ENCODE measurements at places on chromosomes 13 and 19.

DNA sequence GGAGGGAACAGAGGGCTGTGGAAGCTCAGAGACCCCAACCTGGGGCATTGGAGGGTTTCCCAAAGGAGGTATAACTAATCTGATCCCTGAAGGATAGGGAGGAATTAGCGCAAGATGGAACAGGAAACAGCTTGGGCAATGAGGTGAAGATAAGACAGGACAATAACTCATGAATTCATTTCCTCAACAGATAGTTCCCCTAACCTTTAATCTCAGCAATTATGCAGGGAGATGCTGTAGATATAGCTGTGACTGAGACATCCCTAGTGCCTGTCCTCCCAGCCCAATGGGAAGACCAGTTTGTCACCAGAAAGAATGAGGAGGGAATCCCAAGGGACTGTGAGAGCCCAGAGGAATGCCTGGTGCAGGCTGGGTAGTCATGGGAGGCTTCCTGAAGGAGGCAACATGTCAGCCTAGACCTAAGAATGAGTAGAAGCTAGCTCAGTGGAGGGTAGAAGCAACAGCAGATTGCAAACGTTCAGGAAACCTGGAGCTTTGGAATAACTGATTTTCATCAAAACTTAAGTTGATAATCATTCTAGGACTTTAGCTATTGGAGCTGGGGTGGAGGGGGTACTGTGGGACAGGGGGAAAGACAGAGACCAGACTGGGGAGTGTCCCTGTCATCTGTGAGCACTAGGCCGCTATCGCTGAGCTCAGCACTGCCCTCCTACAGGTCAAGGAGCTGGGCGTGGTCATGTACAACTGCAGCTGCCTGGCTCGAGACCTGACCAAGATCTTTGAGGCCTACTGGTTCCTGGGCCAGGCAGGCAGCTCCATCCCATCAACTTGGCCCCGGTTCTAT lies 18.8 kb downstream of the HIPK4 start:
- H3K36me3 ChIP-seq: peaks cover 27% of the 10 kb centered on the region
- H3K27ac ChIP-seq: no peak overlapping the region
- DNase-seq: no peak
- peaks cover 6% of the 10 kb centered on the region for H3K4me1 ChIP-seq
- H3K27me3 ChIP-seq: no peaks in the 10 kb centered on the region

DNA sequence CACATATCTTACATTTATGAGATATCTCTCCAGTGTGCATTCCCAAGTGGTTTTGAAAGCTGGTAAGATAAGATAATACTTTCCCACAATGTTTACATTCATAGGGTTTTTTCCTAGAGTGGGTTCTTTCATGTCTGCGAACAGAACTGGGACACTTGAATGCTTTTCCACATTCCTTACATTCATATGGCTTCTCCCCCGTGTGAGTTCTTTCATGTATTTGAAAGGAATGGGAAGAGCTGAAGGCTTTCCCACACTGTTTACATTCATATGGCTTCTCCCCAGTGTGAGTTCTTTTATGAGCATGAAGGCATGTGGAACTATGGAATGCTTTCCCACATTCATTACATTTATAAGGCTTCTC lies 19.7 kb downstream of the ZNF433 start:
- no peak for DNase-seq
- peaks cover 2% of the 10 kb centered on the region for H3K4me1 ChIP-seq
- no peaks in the 10 kb centered on the region for H3K27me3 ChIP-seq
- peaks cover 62% of the 10 kb centered on the region for H3K36me3 ChIP-seq

- DNase-seq: no peak
- no peaks in the 10 kb centered on the region for H3K36me3 ChIP-seq
- no peak overlapping the region for H3K27ac ChIP-seq
- peaks cover 3% of the 10 kb centered on the region for H3K27me3 ChIP-seq
- H3K4me3 ChIP-seq: no peak overlapping the region
- no peaks in the 10 kb centered on the region for H3K4me1 ChIP-seq
Measured at GRCh38 chr13:61406275-61406674, 9.4 kb downstream of the PCDH20 start.

GRCh38 chr19:35554076-35554475 lies 8.7 kb downstream of the TMEM147 start:
- peaks cover 18% of the 10 kb centered on the region for H3K36me3 ChIP-seq
- peaks cover 12% of the 10 kb centered on the region for H3K4me1 ChIP-seq
- H3K4me3 ChIP-seq: no peak overlapping the region
- H3K27ac ChIP-seq: no peak overlapping the region

- H3K27me3 ChIP-seq: no peaks in the 10 kb centered on the region
- H3K4me3 ChIP-seq: no peak overlapping the region
- DNase-seq: no peak
- no peaks in the 10 kb centered on the region for H3K4me1 ChIP-seq
- no peak overlapping the region for H3K27ac ChIP-seq
Measured at GRCh38 chr19:56683116-56683515, 11.6 kb upstream of the ZNF835 start.

DNA sequence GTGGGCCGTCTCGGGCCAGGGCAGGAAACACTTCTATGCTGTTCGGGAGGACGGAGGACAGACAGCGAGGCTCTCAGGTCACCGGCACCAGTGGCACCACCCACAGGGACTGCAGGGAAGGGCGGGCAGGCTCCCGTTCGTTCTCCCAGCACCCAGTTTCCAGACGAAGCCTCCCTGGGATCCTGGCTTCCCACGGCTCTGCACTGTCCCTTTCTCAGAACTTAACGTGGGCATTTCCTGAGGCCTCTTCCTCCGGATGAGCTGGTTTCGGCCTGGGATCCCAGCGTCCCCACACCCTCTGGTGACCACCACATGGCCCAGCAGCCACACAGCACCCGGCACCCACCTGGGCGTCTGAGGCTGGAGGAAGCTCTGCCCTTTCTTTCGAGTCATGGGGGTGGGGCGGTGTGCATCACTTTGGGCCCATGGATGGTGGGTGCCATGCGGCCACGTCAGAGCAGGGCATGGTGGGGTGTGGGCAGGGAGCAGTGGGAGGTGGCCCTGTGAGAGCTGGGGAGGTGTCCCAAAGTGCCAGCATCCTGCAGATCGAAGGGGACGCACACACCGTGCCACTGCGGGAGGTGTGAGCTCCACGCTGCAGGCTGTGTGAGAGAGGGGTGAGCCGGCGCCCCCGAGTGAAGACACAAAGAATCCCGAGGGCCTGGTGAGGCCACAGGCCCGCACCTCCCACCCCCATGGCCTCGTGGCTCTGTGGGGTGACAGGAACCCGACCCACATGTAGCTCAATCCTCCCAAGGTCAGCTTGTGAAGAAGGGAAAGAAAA lies 38.7 kb upstream of the GRTP1 start:
- no peaks in the 10 kb centered on the region for H3K36me3 ChIP-seq
- peaks cover 13% of the 10 kb centered on the region for H3K4me1 ChIP-seq
- H3K27ac ChIP-seq: no peak overlapping the region

GRCh38 chr13:102589301-102589822 lies 7.4 kb upstream of the TPP2 start:
- H3K27ac ChIP-seq: no peak overlapping the region
- H3K4me3 ChIP-seq: no peak overlapping the region
- H3K4me1 ChIP-seq: peaks cover 7% of the 10 kb centered on the region
- DNase-seq: no peak

- H3K4me3 ChIP-seq: no peak overlapping the region
- peaks cover 49% of the 10 kb centered on the region for H3K36me3 ChIP-seq
- H3K27ac ChIP-seq: no peak overlapping the region
- no peaks in the 10 kb centered on the region for H3K27me3 ChIP-seq
Measured at GRCh38 chr13:24299488-24300114, 9.8 kb upstream of the C1QTNF9 start.

DNA sequence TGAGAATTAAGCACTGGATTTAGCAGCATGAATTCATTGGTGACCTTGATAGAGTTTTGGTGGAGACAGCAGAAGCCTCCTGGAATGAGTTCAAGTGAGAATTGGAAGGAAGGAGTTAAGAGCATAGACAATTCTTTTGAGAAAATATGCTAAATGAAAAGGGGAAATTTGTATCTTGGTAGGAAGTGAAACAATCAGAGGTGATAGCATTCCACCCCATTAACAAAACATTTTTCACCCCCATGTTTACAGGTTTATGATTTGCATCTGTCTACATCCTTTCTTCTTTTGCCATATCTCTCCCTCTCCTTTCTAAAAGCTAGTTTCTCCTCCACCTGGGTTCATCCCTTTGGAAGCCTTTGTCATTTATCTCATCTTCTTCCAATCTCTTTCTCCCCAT lies 27.5 kb downstream of the LNX2 start:
- no peak overlapping the region for H3K27ac ChIP-seq
- no peak for DNase-seq
- no peaks in the 10 kb centered on the region for H3K27me3 ChIP-seq
- H3K4me1 ChIP-seq: no peaks in the 10 kb centered on the region

DNA sequence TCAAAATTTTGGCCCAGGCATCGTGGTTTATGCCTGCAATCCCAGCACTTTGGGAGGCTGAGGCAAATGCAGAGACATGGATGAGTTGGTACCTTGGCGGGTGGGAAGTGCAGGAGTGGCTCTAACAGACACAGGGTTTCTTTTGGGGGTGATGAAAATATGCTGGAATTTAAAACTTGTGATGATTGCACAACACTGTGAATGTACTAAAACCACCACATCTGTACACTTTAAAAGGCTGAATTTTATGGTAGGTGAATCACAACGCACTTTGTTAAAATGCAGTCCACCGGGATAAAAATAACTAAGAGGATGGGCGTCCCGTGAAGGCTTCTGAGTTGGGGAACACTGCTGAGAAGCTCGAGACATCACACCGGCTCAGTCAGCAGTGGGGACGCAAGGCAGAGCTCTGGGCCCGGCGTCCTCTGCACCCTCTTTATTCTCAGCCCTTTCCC lies 47.1 kb downstream of the MLLT1 start:
- H3K4me1 ChIP-seq: peaks cover 45% of the 10 kb centered on the region
- H3K27ac ChIP-seq: peak overlapping the region; percentile 37
- DNase-seq: no peak
- peaks cover 19% of the 10 kb centered on the region for H3K36me3 ChIP-seq

DNA sequence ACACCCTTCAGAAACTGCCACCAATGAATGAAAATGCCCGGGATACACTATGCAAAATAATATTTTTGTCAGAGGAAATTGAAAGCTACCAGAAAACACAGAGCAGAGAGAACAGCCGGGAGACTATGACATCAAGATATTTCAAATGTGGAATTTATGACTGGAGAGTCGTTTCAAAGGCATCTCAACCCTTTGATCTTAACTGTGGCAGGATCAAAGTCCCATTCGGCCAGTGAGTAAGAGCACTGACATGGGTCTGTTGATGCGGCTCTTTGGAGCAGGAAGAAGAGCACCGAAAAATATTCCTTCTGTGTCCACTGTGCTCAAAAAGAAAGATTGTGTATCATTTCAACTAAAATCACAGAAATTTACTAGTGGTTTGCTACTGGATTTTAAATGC lies 201.9 kb downstream of the RFC3 start:
- no peak for DNase-seq
- no peaks in the 10 kb centered on the region for H3K27me3 ChIP-seq
- H3K4me3 ChIP-seq: no peak overlapping the region
- no peaks in the 10 kb centered on the region for H3K4me1 ChIP-seq
- no peak overlapping the region for H3K27ac ChIP-seq

- H3K36me3 ChIP-seq: no peaks in the 10 kb centered on the region
- DNase-seq: no peak
- H3K4me3 ChIP-seq: peak overlapping the region; percentile 83
- H3K27me3 ChIP-seq: peaks cover 77% of the 10 kb centered on the region
Measured at GRCh38 chr13:111115965-111116521, 933 bp downstream of the ARHGEF7 start.

DNA sequence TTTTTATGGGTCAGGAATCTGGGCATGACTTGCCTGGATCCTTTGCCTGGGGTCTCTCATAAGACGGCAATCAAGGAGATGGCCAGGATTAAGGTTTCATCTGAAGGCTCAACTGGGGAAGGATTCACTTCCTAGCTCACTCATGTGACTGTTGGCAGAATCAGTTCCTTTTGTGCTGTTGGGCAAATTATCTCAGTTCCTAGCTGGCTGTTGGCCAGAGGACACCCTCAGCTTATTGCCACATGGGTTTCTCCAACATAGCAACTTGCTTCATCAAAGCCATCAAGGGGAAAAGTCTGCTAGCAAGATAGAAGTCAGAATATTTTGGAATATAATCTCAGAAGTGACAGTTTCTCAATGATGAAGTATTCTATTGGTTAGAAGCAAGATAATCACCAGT lies 12.2 kb upstream of the EVI5L start:
- H3K4me3 ChIP-seq: no peak overlapping the region
- no peaks in the 10 kb centered on the region for H3K36me3 ChIP-seq
- no peak for DNase-seq
- H3K27me3 ChIP-seq: peaks cover 21% of the 10 kb centered on the region
- no peak overlapping the region for H3K27ac ChIP-seq
- H3K4me1 ChIP-seq: peaks cover 30% of the 10 kb centered on the region

Data from stimulated activated naive B cell treated with anti-CD40 and anti-IgM and Interleukin-4, amounts not matched to agents 10 μg/mL and 1 μg/mL and 100 μg/mL, for 72 hours (primary cell).